ENCODE measurements at places on chromosomes 2 and 18. TPM values are rescaled to one million over a fixed set of nuclear protein-coding genes. Genes with fewer than 3 reads are reported as not detected.

DNA sequence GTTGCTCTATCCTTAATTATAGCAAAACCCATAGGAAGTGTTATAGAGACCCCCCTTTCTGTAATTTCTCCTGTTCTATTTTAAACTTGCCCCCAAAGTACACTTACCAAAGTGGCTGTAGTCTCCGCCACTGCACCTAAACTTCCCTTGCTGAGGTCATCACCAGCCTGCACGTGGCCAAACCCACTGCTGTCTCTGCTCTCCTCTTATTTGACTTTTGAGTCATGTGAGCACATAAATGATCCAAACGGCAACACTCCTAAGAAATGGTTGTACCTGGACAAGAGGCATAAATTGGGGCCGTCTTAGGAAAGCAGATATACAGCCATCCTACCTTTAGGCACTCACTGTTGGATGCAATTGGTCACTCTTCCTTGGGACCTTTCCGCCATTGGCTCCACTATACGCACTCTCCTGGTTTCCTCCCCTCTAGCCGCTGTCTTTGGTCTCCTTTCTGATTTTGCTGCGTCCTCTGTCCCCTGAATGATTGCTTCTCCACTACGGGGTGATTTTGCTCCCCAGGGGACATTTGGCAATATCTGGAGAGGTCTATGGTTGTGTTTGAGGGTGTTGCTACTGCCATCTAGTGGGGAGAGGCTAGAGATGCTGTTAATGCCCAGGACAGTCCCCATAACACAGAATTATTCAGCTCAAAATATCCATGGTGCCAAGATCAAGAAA is 19.2 kb upstream of the IL36G start:
- H3K27ac ChIP-seq = no peak overlapping the region
- DNase-seq = no peak
- no peaks in the 10 kb centered on the region for H3K36me3 ChIP-seq
- no peaks in the 10 kb centered on the region for H3K27me3 ChIP-seq

DNA sequence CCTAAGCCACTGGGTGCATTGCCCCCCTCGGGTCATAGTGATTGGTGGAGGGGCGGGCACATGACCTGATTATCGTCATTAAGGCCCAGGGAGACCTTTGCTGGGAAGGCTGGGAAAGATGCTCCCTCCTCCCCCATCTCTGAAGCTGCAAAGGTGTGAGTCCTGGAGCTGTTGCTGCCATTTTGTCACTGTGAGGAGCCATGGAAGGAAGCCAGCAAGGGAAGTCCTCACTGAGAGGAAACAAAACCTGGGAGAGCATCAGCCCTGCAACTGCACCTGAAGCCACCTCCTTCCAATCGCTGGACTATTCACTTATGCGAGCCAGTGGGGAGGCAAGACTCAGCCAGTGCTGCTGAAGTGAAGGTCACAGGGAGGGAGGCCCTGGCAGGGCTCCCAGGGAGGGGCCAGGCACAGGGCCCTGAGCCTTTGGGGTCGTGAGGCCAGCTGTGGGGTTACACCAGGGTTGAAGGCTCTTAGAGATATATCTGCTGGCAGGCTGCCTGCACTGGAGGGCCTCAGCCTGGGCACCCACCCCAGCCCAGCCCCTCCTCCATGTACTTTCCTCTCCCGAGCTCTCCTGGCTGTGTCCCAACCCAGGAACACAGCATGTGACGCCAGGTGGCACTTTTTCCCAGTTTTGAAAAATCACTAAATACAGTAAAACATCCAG is 10.7 kb upstream of the FAHD2A start:
- DNase-seq = no peak
- H3K27me3 ChIP-seq = no peaks in the 10 kb centered on the region
- H3K27ac ChIP-seq = no peak overlapping the region
- H3K4me1 ChIP-seq = no peaks in the 10 kb centered on the region

DNA sequence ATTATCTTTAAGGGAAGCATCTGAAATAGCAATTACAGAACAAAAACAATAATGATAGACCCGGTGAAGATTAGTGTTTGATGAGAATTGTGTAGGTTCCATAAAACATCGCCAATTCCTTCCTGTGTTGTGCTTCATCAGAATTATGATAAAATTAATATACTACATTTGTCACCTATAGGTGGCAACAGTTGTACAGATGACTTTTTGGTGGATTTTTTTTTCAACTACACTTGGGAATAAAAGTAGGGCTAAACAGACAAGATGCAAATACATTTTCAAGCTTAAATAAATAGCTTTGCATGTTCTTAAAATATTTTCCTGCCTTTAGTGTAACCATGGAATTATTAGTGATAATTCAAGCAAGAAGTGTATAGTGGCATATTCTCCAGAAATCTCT is 7.0 kb upstream of the LYPD1 start:
- H3K4me3 ChIP-seq = no peak overlapping the region
- no peaks in the 10 kb centered on the region for H3K27me3 ChIP-seq
- no peaks in the 10 kb centered on the region for H3K4me1 ChIP-seq
- no peak for DNase-seq

FMNL2 gene
- 6.6 TPM for polyA plus RNA-seq

GRCh38 chr18:32019251-32019948 is 775 bp downstream of the RNF125 start:
- H3K27me3 ChIP-seq = no peaks in the 10 kb centered on the region
- peak overlapping the region; percentile 80 for H3K4me3 ChIP-seq
- H3K27ac ChIP-seq = peak overlapping the region; percentile 72
- H3K36me3 ChIP-seq = no peaks in the 10 kb centered on the region

PPP1R1C gene
- 0.22 TPM for polyA plus RNA-seq

Data from psoas muscle (tissue), 8 donors.